ENCODE measurements at places on chromosomes 6 and 20.

GRCh38 chr20:58073945-58074856 lies 154.3 kb downstream of the ANKRD60 start:
- no peak for DNase-seq

GRCh38 chr20:51562332-51563173 lies 20.0 kb upstream of the NFATC2 start:
- DNase-seq, result no peak

DNA sequence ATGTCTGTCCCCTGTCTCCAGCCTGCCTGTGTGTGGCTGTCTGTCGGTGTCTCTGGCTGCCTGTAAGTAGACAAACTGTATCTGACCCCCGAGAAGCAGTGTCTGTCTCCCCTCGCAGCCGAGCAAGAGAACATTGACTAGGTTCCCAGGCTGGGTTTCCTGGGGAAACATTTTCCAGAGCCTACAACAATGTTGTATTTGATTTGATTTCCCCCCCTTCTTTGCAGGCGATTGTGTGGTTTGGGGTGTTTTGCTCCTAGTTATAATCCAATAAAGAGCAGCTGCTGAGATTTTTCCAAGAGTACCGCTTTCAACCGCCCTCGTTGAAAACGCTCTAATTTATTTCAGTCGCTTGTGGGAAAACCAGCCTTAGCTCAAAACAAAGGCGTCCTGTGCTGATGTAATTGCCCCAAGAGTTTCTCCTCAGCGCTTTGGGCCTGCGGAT lies 92.6 kb downstream of the CDC5L start:
- no peak for DNase-seq

GRCh38 chr6:149933461-149933860 lies 8.4 kb upstream of the ULBP2 start:
- DNase-seq, result no peak

DNA sequence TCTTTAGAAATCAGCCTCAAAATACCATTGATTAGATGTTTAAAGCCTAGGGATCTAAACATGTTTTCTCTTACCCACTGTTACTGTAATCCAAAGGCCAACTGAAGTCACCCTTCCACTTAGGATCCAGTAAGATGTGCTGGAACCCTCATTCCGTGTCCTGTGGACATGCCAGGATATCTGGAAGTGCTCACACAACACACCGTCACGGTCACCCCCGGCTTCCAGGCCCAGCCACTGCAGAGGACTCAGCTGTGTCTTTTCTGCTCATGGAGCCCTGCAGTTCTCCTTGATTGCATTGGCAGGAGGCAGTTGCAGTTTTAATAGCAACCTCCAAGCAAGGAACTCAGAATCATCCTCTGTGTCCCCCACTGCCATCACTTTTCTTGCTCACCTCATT lies 93.3 kb downstream of the CAP2 start:
- DNase-seq, result no peak

DNA sequence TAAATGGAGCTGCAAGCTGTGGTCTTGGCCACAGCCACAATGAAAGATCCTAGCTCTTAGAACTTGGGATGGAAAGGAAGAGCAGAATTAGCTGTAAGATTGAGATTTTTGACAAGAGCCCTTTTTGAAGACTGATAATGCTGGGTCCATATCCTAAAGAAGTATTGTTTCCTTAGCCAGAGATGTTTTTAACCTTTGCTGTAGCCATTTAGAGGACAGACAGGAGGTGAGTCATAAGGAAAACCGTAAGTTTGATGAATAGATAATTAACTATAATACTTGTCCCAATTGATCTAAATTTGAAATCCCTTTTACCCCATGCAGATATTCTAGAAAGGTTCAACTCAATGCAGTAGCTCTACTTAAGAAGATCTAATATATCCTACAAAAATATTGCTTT lies 213.7 kb downstream of the HTR1B start:
- DNase-seq, result no peak

DNA sequence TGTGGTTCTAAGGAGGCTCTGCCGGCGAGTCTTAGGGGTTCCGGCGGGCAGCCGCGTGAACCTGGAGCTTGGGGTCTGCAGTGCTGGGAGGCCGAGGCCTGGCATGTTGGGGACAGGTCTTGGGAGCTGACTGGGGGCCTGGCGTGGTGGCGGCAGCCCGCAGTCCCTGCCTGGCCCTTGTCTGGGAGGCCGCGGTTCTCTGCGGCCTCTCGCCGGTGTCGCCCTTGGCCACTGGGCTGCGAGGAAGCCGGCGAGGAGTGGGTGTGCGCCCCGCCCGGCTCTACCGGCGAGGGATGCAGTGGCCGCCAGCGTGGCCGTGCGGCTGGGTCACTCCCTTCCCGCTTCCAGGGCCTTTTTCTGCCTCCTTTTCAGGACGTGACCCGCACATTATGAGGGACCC lies 36.3 kb downstream of the IGF2R start:
- no peak for DNase-seq

DNA sequence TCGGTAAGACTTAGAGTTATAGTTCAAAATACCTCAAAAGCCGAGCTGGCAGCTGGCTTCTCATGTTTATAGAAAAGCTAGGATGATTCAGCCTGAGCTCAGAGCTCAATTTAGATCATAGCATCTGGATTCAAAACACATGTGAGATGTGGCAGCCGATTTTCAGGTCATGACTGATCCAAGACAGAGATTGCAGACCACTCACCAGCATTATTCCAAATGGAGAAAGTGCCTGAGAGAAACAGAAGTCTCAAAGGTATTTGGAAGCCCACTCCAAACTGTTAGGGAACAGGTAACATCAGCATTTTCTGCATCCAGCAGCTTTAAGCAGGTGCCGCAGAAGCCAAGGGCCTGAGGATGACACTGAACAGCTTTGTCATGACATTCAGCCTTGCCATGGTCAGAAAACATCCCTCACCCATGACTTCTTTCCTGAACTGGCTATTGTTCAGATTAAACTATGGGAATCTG lies 102.2 kb downstream of the BACH2 start:
- no peak for DNase-seq

GRCh38 chr6:70241991-70242420 lies 60.9 kb downstream of the COL9A1 start:
- no peak for DNase-seq

- no peak for DNase-seq
Measured at GRCh38 chr6:79635232-79635543, 4.1 kb downstream of the SH3BGRL2 start.
